ENCODE measurements at places on chromosomes 4 and X.

- DNase-seq, result no peak
Observed at GRCh38 chr4:19285146-19285545, 966.6 kb upstream of the SLIT2 start.

DNA sequence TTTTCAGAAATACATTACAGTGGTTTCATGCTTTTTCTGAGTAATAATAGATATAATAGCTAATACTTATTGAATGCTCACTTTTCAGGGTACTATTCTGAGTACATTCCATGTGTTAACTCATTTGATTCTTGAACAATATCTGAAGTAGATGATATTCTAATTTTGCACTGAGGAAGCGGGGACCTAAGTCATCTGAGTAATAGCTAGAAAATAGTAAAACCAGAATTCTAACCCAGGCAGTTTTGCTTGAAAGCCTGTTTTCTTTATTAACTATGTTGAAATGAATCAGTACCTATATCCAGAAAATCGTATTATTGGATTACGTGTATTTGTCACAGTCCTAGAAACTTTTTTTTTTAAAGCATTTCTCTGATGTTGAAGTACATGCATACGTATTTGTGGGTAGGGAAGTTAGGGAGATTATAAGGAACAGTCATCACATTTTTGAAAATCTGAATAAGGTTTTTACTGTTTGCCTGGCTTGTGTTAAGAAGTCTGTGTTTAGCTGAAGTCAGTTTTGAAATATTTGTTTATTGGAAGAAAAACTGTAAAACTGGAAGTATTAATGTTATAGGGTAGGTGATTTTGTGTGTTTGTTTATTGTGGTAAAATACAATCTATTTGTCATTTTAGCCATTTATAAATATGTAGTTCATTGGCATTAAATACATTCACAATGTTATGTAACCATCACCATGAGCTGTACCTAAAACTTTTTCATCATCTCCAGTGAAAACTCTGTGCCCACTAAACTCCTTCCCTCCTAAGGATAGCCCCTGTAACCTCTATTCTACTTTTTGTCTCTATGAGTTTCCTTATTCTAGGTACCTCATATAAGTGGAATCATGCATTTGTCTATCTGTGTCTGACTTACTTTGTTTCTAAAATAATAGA lies 55.3 kb downstream of the FIP1L1 start:
- DNase-seq, result no peak

DNA sequence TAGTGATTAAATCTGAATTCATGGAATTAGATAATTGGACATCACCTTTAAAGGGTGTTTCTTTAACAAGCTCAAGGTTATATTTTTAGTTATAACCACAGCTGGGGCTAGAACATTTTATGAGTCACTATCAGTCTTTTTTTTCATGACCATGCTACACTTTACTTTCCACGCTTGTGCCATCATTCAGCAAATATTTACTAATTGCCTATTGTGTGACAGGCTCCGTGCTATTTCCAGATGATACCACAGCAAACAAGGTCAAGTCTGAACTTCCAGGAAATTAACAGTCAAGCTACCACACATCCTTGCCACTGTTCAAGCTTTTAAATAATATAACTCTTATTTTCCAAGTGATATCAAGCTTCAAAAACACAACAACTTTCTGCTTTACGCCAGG lies 16.5 kb downstream of the SPANXN3 start:
- DNase-seq, result no peak

- DNase-seq, result no peak
Observed at GRCh38 chr4:156505341-156505955, 466.2 kb downstream of the PDGFC start.

GRCh38 chr4:70277121-70277520 lies 34.7 kb downstream of the CSN3 start:
- DNase-seq, result no peak

GRCh38 chr4:53089936-53090729 lies 228.0 kb downstream of the RASL11B start:
- DNase-seq, result peak; percentile 8

DNA sequence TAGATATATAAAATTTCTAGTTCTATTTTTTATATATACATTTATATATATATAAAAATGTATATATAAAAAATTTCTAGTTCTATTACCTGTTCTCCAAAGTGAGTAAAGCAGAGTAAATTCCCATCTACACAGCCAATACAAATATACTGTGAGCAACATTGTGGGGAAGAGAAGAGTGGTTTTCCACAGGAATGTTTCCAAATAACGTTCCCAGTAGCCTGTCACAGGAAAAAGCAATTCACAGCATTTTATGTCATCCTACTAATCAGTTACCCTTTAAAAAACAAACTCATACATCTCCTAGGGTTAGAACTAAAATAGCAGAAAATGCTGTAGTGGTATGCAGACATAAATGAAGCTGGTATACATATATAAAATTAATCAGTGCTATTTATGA lies 44.5 kb downstream of the AASDH start:
- no peak for DNase-seq

DNA sequence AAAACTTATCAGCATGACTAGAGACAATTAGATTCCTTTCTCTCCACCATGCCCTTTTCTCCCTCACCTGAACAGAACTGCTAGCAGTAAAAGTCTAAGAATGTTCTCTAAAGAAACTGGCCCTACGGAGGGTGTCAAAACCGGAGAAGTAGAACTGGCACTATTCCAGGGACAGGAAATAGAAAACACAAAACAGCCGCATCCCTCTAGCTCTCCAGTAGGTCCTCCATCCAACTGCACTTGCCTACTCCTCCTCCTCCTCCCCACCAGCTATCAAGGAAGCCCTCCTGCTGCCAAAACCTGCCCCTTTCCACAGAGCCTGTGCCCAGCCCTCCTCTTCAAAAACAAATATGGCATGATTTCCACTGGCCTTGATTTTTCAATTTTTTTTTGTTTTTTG lies 28.4 kb downstream of the FUNDC1 start:
- no peak for DNase-seq

DNA sequence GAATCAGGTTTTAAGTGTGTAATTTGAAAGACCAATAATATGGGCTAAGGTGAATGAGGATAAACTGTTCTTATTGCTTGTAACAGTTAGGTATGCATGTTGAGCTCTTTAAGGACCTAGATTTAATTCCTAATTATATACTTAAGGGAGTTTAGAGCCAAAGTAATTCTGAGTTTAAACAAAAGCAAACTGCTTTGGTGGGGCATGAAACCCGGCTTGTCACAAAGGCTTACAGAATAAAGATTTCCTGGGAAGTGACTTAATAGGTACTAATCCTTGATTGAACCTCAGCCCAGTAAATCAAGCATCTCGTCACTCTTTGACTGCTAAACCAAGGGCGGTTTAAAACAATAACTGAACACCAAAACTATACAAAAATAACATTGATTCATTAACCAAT lies 1324.2 kb downstream of the RPA4 start:
- no peak for DNase-seq

DNA sequence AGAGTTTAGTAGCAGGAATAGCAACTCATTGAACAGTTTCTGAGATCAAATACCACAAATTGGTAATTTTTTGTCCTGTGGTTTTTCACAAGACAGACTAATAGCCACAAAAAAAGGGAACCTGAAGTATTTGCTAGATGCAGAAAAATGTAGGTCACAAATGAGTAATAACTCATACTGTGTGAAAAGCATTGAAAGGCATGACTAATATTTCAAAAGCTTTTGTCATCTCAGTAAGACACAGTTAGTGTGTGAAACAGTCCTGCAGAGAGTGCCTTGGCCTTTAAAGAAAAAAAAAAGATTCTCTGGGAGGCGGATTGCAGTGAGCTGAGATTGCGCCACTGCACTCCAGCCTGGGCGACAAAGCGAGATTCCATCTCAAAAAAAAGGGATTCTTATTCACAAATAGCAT lies 31.4 kb upstream of the SLC25A31 start:
- DNase-seq, result no peak

GRCh38 chrX:43175434-43175833 lies 397.5 kb upstream of the PPP1R2C start:
- DNase-seq, result no peak

DNA sequence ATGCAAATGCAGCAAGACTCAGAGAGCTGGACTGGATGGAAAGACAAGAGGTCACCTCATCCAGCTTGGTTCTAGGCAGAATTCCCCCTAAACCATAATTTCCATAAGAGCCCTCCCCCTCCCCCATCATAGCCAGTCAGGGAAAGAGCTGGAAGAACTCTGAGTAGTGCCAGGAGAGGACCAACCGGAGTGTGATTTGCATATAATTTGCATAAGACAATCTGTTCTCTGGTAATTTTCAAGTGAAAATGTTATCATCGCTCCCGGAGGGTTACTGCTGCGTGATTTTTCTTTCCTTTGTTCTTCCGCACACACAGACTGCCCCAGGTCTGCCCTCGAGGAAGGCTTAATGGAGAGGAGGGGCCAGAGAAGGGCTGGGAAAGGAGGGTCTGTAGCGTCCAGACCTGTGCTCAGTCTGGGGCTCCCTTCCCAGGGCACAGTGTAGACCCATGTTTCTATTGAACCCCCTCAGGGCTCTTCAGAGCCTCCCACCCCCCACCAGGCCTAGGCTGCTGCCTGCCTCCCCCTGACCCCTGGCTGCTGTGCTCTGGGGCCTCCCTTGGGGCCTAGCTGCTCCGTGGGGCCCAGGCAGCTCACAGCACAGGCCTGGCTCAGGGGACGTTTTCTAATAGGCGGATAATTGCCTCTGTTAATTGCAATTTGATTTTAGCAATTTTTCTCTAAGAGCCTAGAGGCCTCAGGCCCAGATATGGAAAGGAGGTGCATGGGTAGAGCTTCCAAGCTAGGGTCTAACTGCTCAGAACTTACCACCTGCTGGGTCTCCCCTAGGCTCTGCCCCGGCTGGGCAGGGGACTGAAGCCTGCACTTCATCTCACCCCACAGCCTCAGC lies 90.4 kb upstream of the PJA1 start:
- DNase-seq, result no peak

DNA sequence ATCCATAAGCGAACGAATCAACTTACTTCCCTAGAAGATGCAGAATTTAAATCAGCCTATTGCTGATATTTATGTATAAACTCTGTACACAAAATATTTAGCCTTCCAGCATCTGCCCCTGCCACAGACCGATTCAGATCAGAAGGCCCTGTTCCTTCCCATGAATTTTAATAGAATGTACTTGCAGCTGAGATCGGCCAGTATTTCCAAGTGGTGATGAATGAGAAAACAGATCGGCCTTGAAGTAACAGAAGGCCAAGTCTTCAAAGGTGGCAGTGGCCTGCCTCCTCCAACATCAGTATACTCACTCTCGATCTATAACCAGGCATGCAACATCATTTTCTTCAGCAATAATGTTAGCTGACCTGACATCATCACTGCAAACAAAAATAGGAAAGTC lies 66.4 kb downstream of the PRKG2 start:
- DNase-seq, result no peak

DNA sequence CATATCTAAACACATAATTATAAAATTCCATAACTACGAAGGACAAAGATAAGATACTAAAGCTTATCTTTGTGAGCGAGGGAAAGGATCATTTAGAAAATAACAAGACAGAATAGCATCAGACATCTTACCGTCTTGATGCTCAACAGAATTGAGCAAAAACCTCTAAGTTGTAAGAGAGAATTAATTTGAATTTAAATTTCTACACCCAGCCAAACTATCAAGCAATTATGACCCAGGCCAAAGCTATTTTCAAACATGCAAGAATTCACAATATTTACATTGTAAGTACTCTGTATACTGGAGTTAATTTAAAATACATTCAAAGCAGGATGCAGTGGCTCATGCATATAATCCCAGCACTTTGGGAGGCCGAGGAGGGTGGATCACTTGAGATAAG lies 16.5 kb downstream of the CLOCK start:
- DNase-seq, result no peak

DNA sequence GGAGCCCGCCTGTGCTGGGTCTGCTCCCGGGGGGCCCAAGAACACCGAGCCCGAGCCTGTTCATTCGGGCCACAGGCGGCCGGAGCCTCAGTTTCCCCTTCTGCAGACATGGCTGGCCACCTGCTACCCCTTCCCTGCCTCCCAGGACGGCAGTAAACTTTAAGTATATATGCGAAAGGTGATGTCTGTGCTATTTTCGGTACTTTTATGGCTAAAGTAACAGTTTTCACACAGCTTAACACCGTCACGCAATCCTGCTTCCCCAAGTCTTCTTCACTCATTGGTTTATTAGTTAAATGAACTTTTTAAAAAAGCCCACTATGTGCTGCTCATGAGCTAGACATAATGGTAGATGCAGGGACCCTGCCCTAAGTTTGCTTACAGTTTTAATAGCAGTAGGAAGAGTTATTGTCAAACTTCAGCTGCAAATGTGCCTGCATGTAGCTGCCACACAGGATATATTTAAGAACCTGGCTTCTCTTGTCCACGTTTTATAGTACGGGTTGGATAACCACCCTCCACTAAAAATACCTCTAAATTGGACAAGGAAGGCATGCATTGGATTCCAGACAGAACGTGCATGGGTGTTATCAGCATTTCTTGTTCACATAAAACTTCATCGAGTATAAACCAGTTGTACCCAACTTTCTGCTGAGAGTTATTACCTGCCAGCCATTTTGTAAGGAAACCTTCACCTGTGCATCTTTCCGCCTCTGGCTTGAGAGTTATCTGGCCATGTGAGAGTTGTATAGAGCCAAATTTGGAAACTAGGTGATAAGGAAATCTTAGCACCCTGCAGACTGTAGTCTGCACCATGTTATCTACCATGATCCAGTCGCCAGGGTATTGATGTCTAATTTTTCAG lies 741 bp downstream of the ANAPC4 start:
- DNase-seq, result no peak

- DNase-seq, result peak; percentile 55
Observed at GRCh38 chrX:24231131-24231540, 81.6 kb downstream of the ZFX start.

DNA sequence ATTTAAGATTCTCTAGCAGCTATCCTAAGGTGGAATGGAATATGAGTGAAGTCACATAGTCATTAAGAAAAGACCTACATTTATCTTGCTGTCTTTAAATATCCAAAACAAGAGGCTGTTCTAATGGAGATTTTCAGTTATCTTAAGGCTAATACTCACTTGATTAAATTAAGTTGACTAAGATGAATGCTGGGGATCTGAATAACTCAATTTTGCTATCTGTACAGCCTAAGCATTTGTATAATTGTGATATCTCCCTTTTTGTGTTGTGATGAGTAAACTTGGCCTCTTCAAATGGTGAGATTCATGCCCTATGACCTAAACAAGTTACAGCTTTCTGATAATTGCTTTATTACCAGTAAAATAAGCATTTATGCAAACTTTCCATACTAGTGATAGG lies 13.6 kb upstream of the GUCY1A1 start:
- DNase-seq, result no peak
